Cardiac muscle cell (in vitro differentiated cells and primary cell): ENCODE measurements at places on chromosomes 5 and 9. TPM values are rescaled to one million over a fixed set of nuclear protein-coding genes. Genes with fewer than 3 reads are reported as not detected.
A peak's percentile ranks its signal among the peaks of the same experiment; 100 is the strongest.

Gene UAP1L1
- 5.8 and 13.3 TPM in 2 replicates for total RNA-seq

Gene SHISAL2B
- 1.9 TPM in 1 of 2 replicates, not detected in the other for total RNA-seq

Gene TRIM36
- total RNA-seq: 2.6 and 8.0 TPM in 2 replicates

Gene ADAMTSL2
- total RNA-seq: 27.2 and 38.3 TPM in 2 replicates

Gene NTRK2
- 1.3 and 2.5 TPM in 2 replicates for total RNA-seq

Gene THBS4
- total RNA-seq: 25.6 and 27.2 TPM in 2 replicates

- peak; percentile 24 for DNase-seq
Observed at GRCh38 chr9:108207561-108208165, 648.1 kb downstream of the ACTL7B start.

- DNase-seq: no peak
Observed at GRCh38 chr5:132342291-132343180, 27.0 kb upstream of the SLC22A5 start.

DNA sequence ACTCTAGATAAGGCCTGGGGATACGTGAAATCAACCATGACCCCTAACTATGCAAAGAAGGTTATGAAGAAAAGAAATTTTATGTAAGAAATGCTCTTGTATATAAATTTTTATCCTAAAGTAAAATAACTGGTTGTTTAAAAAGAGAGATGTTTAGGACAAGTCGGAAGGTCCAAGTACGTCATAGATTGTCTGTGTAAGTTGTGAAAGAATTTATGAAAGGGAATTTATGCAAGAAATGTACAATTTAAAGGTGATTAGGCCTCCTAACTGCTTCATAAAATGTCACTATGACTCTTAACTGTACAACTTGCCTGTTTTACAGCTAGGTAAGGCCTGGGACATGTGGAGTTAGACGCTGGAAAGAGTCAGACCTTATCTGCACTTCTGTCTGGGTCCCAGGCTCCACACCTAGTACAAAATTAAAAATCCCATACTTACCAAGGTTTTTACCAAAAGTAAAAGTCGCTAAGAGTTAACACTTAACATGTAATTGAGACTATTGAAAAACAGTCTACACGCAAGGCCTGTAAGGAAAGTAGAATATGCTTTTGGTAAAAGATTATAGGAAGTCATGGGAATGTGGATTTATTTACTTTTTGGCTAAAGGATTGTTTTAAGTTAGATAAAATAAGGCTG lies 77.4 kb downstream of the KIAA0825 start:
- DNase-seq: no peak

GRCh38 chr5:11150976-11151375 lies 389.9 kb upstream of the DAP start:
- DNase-seq: no peak

DNA sequence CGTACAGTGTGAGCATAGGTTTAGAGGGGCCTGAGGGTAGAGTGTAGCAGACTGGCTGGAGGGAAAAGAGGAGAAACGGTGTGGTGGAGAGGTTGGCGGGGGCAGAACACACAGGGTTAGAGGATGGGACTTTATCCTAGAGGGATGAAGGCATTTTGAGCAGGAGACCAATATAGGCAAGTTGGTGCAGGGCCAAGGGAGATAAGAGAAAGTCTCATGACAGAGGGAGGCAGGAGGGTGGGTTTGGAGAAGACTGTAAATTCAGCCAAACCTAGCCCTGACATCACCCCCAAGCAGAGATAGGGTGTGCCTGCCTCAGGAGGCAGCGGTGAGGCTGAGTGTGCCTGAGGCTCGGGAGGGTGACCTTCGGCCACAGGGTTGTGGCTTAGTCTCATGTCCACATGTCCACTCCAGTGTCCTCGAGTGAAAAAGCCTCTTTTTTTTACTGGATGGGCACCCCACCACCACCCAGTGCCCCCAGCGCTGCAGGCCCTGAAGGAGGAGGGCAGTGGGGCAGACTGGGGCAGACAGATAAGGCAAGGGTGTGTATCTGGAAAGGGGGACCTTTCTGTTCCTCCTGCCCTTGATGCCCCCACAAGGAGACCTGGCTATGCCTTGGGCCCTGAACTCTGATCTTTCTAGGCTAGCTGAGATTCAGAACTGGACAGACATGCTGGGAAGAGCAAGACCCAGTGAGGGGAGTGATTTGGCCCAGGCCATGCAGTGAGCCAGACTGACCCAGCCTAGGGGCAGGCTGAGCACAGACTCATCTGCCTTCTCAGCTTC lies 108.7 kb downstream of the RGS3 start:
- peak; percentile 29 for DNase-seq

GRCh38 chr5:121988488-121988887 lies 26.7 kb downstream of the SRFBP1 start:
- no peak for DNase-seq

- DNase-seq: no peak
Observed at GRCh38 chr5:60362158-60362557, 337.8 kb downstream of the DEPDC1B start.

DNA sequence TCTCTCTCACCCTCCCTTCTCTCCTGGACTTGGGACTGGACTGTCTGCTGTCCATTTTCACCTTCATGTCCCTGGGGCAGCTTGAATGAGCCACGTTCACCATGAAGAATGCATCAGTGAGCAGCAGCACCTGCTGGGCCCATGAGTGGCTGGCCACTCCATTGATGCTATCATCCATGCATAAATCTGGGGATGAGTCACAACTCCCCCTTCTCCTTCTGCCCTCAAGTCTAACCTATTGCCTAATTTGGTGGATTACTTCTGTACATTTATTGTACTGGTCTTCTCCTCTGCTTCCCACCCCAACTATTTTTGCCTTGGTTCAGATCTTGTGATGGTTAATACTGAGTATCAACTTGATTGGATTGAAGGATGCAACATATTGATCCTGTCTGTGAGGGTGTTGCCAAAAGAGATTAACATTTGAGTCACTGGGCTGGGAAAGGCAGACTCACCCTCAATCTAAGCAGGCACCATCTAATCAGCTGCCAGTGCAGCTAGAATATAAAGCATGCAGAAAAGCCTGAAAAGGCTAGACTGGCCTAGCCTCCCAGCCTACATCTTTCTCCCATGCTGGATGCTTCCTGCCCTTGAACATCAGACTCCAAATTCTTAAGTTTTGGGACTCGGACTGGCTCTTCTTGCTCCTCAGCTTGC lies 46.7 kb downstream of the GDNF start:
- peak; percentile 29 for DNase-seq

- no peak for DNase-seq
Observed at GRCh38 chr5:172494630-172495505, 40.5 kb upstream of the SH3PXD2B start.

GRCh38 chr9:109238125-109238524 lies 71.1 kb upstream of the FRRS1L start:
- DNase-seq: no peak

GRCh38 chr5:1662559-1663085 lies 137.0 kb downstream of the MRPL36 start:
- DNase-seq: no peak

DNA sequence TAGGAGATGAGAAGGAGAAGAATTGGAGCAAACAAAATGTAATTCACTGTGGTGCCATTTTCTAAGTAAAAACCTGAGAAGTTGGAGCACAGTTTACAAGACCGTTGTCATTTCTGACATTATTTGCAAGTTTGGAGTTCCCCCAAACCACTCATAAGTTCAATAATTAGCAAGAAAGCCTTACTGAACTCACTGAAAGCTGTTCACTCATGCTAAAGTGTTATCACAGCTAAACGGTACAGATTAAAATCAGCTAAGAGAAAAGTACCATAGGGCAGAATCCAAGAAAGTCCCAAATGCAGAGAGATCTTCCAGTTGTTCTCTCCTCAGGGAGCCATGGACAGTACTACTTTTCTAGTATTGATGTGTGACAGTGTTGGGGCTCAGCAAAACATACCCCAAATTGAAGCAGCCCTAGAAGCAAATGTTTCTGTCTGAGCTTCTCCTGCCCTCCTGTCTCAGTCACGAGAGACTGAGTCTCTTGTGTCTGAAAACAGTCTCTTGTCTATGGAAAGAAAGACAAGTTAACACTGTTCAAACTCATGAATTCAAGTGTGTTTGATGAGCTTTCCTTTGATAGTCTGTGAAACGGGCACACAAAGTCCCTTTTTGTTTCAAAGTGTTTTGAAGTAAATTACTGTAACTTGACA lies 221.2 kb downstream of the GABRG2 start:
- no peak for DNase-seq

- DNase-seq: no peak
Observed at GRCh38 chr9:78932849-78933627, 636.1 kb downstream of the PSAT1 start.

GRCh38 chr5:168354397-168354796 lies 63.0 kb downstream of the WWC1 start:
- DNase-seq: no peak

GRCh38 chr5:110836851-110837250 lies 98.0 kb downstream of the SLC25A46 start:
- DNase-seq: no peak
